ENCODE measurements at places on chromosomes 6 and 20. TPM values are rescaled to one million over a fixed set of nuclear protein-coding genes. Genes with fewer than 3 reads are reported as not detected.

Gene HCRTR2
- not detected for total RNA-seq

- H3K4me1 ChIP-seq, result no peaks in the 10 kb centered on the region
- peaks cover 18% of the 10 kb centered on the region for H3K27me3 ChIP-seq
- H3K36me3 ChIP-seq, result no peaks in the 10 kb centered on the region
- H3K4me3 ChIP-seq, result no peak overlapping the region
- no peak overlapping the region for H3K27ac ChIP-seq
Observed at GRCh38 chr20:10177326-10177725, 41.3 kb upstream of the SNAP25 start.

DNA sequence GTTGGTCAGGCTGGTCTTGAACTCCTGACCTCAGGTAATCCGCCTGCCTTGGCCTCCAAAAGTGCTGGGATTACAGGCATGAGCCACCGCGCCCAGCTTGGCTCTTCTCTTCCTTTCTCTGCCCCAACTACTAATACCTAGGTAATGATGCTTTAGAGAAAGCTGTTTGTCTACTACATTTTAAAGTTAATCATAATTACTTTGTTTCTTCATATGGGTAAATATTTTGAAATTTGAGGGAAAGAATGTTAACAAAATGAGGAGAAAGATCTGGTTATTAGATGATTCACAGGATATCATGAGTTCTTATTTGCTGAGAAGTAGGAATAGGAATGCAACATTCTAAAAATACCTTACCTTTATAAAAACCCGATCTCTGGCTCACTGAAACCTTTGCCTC lies 18.4 kb upstream of the PTPRK start:
- no peaks in the 10 kb centered on the region for H3K27me3 ChIP-seq
- no peak for DNase-seq
- no peak overlapping the region for H3K27ac ChIP-seq
- no peaks in the 10 kb centered on the region for H3K4me1 ChIP-seq
- H3K4me3 ChIP-seq, result no peak overlapping the region
- no peaks in the 10 kb centered on the region for H3K36me3 ChIP-seq

DNA sequence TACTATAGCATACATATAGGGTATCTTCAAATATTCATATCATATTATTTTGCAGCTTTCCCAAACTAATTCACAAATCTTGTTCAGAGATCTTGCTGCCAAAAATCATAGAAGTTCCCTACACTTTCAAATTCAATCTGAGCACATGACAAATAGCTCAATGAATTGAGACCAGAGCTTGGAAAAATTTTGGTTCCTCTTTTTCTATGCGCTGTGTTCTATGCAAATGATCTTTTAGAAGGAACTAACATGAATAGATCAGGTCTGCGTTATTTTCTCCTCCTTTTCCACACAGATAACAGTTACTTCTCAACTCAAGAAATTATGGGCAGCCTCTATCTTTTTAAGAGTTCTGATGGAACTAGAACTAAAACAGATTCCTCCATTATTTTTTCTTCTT lies 316.3 kb downstream of the ARHGAP18 start:
- no peak overlapping the region for H3K27ac ChIP-seq
- no peak overlapping the region for H3K4me3 ChIP-seq
- no peak for DNase-seq
- H3K4me1 ChIP-seq, result no peaks in the 10 kb centered on the region

DNA sequence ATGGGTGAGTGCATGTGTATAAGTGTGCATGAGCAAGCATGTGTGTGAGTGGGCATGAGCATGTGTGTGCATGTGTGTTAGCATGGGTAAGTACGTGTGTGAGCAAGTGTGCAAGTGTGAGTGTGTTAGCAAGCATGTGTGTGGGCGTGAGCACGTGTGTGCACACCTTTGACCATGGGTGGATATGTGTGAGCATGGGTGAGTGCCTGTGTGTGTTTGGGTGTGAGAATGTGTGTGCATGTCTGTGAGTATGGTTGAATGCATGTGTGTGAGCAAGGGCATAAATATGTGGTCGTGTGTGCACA lies 84.6 kb downstream of the DLL1 start:
- no peak for DNase-seq
- H3K27ac ChIP-seq, result no peak overlapping the region
- no peaks in the 10 kb centered on the region for H3K27me3 ChIP-seq
- H3K36me3 ChIP-seq, result no peaks in the 10 kb centered on the region
- peaks cover 4% of the 10 kb centered on the region for H3K4me1 ChIP-seq
- no peak overlapping the region for H3K4me3 ChIP-seq

DNA sequence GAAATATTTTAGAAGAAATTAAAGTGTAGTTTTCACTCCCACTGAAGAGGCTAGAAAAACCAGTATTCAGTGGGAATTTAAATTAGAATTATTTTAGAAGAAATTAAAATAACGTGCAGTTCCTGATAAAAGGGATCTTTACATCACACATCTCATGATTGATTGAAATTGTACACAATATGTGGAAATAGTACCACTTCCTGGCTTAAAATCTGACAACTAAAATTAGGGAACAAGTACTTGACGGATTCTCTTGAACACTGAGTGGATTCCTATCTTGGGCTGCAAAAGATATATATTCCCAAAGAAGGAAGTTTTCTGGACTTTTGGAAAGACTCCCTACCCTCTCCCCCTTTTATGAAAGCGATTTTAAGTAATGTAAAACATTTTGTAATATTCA lies 14.6 kb upstream of the MTCL3 start:
- no peaks in the 10 kb centered on the region for H3K4me1 ChIP-seq
- H3K4me3 ChIP-seq, result no peak overlapping the region
- no peaks in the 10 kb centered on the region for H3K27me3 ChIP-seq

GRCh38 chr6:17446713-17447112 lies 53.3 kb downstream of the CAP2 start:
- no peak overlapping the region for H3K4me3 ChIP-seq
- no peak for DNase-seq
- H3K27ac ChIP-seq, result no peak overlapping the region
- no peaks in the 10 kb centered on the region for H3K27me3 ChIP-seq
- H3K36me3 ChIP-seq, result no peaks in the 10 kb centered on the region
- no peaks in the 10 kb centered on the region for H3K4me1 ChIP-seq

GRCh38 chr6:107976155-107976783 lies 18.3 kb upstream of the SEC63 start:
- H3K36me3 ChIP-seq, result no peaks in the 10 kb centered on the region
- H3K27ac ChIP-seq, result no peak overlapping the region
- no peak for DNase-seq
- no peak overlapping the region for H3K4me3 ChIP-seq
- peaks cover 5% of the 10 kb centered on the region for H3K27me3 ChIP-seq

GRCh38 chr6:105364243-105364642 lies 38.6 kb downstream of the PREP start:
- H3K27me3 ChIP-seq, result no peaks in the 10 kb centered on the region
- DNase-seq, result no peak
- peaks cover 4% of the 10 kb centered on the region for H3K36me3 ChIP-seq
- no peak overlapping the region for H3K4me3 ChIP-seq

DNA sequence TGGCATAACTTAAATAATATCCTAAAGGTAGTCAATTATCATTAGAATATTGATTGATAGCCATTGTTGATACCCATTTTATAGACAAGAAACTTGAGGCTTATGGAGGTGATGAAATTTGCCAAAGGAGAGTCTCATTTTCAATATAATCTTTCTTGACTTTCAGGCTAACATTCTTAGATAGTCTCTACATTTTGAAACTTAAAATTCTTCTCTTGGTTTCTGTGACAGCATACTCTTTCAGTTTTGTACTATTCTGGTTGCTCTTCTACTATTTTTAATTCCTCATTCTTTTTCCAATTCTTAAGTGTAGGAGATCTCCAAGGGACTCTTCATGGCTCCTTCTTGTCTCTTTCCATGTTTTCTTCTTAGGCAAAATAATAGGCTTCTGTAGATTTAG lies 3.7 kb upstream of the SH3BGRL2 start:
- no peaks in the 10 kb centered on the region for H3K4me1 ChIP-seq
- H3K36me3 ChIP-seq, result no peaks in the 10 kb centered on the region
- H3K27ac ChIP-seq, result no peak overlapping the region
- no peak for DNase-seq

GRCh38 chr20:63164484-63165355 lies 51.2 kb downstream of the YTHDF1 start:
- no peaks in the 10 kb centered on the region for H3K36me3 ChIP-seq
- no peak overlapping the region for H3K4me3 ChIP-seq
- no peaks in the 10 kb centered on the region for H3K4me1 ChIP-seq

DNA sequence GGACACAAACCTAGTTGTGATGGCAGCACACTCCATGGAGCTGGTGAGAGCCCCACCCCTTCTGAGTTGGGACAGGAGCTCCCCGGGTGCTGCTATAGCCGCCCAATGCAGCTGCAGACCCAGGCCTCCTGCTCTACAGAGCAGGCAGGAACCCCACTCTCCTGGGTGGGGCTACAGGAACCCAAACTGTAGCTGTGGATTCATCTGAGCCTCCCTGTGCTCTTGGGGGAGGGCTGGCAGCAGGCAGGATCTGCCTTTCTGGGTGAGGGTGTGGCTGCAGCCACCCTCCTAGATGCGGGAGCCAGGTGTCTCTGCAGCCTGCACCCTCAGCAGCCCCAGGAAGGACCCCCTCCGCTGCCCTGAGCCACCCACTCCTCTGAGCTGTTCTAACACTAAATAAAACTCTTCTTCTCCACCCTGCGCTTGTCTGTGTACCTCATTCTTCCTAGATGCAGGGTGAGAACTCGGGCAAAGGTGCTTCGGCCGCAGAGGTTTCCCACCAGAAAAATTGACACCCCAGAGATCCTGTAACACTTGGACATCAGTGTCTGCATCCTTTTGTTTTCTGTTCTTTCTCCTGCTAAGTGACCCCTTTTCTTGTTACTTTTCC lies 55.2 kb upstream of the KIF13A start:
- H3K4me1 ChIP-seq, result no peaks in the 10 kb centered on the region
- H3K27me3 ChIP-seq, result no peaks in the 10 kb centered on the region
- no peak for DNase-seq
- no peak overlapping the region for H3K27ac ChIP-seq

Gene PRICKLE4
- total RNA-seq, result not detected

DNA sequence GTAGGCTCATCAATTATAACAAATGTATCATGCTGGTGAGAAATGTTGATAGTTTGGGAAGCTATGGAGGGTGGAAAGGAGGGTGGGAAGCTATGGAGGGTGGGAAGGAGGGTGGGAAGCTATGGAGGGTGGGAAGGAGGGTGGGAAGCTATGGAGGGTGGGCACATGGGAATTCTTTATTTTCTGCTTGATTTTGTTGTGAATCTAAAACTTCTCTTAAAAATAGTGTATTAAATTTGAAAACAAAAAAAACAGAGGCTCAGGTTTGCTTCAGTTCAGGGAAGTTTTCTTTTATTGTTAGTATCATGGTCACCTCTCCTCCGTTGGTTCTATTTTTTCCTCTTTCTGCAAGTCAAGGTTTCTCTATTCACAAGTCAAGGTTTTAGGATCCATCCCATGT lies 106.4 kb downstream of the SOD2 start:
- peaks cover 2% of the 10 kb centered on the region for H3K27me3 ChIP-seq
- no peaks in the 10 kb centered on the region for H3K36me3 ChIP-seq
- no peak for DNase-seq

DNA sequence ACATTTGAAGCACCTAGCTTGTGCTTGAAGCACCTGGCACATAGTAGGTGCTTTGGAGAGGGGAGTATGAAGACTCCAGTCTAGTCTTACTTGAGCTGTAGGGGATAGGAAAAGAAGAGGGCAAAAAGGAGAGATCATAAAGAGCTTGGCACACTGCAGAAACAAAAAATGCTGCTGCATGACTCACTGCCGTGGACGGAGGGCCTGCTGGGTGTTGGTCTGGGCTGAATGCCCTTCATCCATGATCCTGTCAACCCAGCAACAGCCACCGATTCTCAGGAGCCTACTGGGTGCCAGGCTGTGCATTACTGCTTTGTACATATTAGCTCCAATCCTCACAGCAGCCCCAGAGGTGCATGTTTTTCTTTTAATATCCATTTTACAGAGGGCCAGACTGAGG lies 6.0 kb downstream of the PDYN start:
- no peak for DNase-seq
- peaks cover 18% of the 10 kb centered on the region for H3K27me3 ChIP-seq
- H3K4me3 ChIP-seq, result no peak overlapping the region
- H3K4me1 ChIP-seq, result no peaks in the 10 kb centered on the region

DNA sequence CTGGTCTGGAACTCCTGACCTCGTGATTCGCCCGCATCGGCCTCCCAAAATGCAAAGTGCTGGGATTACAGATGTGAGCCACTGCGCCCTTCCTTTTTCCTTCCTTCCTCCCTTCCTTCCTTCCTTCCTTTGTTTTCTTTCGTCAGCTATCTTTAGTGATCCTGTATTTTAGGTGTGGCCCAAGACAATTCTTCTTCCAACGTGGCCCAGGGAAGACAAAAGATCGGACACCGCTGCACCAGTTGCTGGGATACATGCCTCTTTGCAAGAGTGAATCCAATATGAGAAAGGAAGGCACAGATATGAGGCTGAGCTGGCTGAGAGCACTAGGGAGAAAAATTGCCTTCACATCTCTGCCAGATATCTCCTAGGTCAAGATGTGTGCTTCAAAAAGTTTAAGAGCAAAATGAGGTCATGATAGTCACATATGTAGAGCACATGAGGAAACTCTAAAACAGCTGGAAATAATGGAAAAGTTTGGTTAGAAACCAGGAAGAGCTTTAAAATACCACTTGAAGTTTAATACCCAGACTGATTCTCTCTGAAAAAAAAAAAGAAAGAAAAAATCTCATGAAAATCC lies 41.8 kb downstream of the OR2B2 start:
- H3K27ac ChIP-seq, result no peak overlapping the region
- H3K4me1 ChIP-seq, result peaks cover 51% of the 10 kb centered on the region
- no peak for DNase-seq
- no peak overlapping the region for H3K4me3 ChIP-seq
- no peaks in the 10 kb centered on the region for H3K36me3 ChIP-seq
- H3K27me3 ChIP-seq, result no peaks in the 10 kb centered on the region

- DNase-seq, result no peak
- H3K4me3 ChIP-seq, result no peak overlapping the region
- H3K4me1 ChIP-seq, result peaks cover 6% of the 10 kb centered on the region
- H3K27ac ChIP-seq, result no peak overlapping the region
Observed at GRCh38 chr6:112291161-112291762, 36.9 kb upstream of the LAMA4 start.

Gene SCUBE3
- total RNA-seq, result 0.03 TPM

- H3K27me3 ChIP-seq, result no peaks in the 10 kb centered on the region
- H3K4me1 ChIP-seq, result no peaks in the 10 kb centered on the region
- no peak for DNase-seq
- H3K4me3 ChIP-seq, result no peak overlapping the region
- no peaks in the 10 kb centered on the region for H3K36me3 ChIP-seq
Observed at GRCh38 chr20:12067686-12068085, 150.0 kb downstream of the BTBD3 start.

Gene DNPH1
- total RNA-seq, result 76.1 TPM

GRCh38 chr6:157316871-157317814 lies 6.2 kb downstream of the TMEM242 start:
- H3K4me3 ChIP-seq, result no peak overlapping the region
- no peak overlapping the region for H3K27ac ChIP-seq
- H3K4me1 ChIP-seq, result peaks cover 2% of the 10 kb centered on the region
- DNase-seq, result no peak
- no peaks in the 10 kb centered on the region for H3K27me3 ChIP-seq
- peaks cover 21% of the 10 kb centered on the region for H3K36me3 ChIP-seq

DNA sequence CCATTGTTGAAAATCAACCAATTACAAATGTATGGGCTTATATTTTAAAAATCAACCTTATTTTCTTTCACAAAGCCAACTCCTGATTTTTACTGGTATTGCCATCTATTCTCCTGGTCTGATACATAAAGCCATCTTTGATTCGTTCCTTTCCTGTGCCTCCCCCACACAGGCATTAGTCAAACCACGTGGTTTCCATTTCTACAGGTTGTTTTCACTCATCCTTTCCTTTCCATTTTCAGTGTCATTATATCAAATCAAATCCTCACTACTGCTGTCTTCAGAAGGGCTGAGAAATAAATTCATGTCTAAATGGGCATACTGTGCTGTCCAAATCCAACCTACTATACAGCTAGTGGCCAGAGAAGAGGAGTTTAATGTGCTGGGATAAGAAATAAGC lies 281.3 kb downstream of the FOXC1 start:
- no peak overlapping the region for H3K27ac ChIP-seq
- H3K36me3 ChIP-seq, result no peaks in the 10 kb centered on the region
- H3K4me3 ChIP-seq, result no peak overlapping the region

Gene FERMT1
- not detected for total RNA-seq

Gene TGM3
- total RNA-seq, result not detected

Gene PTP4A1
- total RNA-seq, result 28.9 TPM
